ENCODE measurements at places on chromosomes 5 and 9.

DNA sequence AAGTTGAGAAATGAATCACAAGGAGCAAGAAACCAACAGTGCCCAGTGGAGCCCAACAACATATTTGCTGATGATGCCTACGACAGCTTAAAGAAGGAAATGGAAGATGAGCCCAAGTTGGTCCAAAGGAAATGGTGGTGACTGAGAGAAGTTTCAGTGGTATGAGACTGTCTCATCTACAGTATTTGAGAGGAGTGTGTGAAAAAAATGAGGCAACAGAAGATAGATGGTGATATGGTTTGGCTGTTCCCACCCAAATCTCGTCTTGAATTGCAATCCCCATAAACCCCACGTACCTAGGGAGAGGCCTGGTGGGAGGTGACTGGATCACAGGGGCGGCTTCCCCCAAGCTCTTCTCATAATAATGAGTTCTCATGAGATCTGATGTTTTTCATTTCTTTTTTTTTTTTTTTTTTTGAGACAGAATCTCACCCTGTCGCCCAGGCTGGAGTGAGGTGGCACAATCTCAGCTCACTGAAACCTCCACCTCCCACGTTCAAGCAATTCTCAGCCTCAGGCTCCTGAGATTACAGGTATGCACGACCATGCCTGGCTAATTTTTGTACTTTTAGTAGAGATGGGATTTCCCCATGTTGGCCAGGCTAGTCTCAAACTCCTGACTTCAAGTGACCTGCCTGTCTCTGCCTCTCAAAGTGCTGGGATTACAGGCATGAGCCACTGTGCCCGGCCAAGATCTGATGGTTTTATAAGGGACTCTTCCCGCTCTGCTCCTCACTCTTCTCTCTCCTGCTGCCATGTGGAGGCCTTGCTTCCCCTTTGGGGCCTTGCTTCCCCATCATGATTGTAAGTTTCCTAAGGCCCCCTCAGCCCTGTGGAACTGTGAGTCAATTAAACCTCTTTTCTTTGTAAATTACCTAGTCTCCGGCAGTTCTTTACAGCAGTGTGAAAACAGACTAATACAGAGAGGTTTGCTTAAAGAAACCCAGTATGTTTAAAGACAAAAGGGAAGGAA is 30.2 kb downstream of the EFCAB9 start:
- no peak for DNase-seq

GRCh38 chr5:116044073-116044472 is 11.8 kb downstream of the ARL14EPL start:
- no peak for DNase-seq

- DNase-seq, result no peak
Measured at GRCh38 chr5:63125862-63126261, 547.2 kb downstream of the LRRC70 start.

- DNase-seq, result no peak
Measured at GRCh38 chr5:115424030-115424429, 120.5 kb downstream of the FEM1C start.

DNA sequence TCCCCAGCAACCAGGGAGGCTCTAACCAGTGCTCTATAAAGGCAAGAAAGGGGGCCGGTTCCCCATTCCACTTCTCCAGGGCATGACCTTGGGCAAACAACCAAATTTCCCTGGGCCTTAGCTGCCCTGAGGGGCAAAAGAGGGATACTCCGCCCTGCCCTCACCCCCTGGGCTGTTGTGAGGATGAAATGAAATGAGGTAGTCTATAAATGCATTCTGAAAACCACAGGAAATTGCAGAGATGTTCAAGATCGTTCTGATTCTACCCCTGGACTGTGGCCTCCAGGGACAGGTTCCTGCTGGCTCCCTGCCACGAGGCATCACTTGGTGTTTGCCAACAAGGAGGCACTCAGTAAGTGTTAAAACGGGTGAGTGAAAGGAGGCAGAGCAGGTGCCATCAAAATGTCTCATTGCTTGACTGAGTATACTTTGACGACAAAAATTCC is 5.7 kb downstream of the RAPGEF1 start:
- peak; percentile 84 for DNase-seq

- DNase-seq, result no peak
Measured at GRCh38 chr5:36958612-36959011, 82.0 kb downstream of the NIPBL start.

GRCh38 chr5:133930061-133930812 is 38.2 kb downstream of the C5orf15 start:
- DNase-seq, result no peak

- DNase-seq, result no peak
Measured at GRCh38 chr9:129121483-129121882, 10.3 kb downstream of the PTPA start.

- DNase-seq, result peak; percentile 70
Measured at GRCh38 chr9:133184971-133185370, 21.3 kb upstream of the GBGT1 start.

DNA sequence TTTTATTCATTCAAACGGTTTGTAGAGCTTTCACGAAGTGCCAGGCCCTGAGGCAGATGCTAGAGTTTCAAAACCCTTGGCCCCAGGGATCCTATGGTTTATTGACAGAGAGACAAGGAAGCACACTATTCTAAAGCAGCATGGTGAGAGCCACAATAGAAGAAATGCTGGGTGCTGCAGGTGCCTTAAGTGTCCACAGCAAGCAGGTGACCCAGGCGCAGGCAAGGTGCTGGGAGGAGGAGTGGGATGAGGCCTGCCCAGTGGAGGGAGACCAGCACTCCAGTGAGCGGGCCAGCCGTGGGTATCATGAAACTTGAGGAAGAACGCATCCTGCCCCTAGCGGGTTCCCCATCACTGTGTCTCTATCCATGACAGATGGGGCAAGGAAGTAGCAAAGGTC is 71.0 kb downstream of the OSMR start:
- no peak for DNase-seq

GRCh38 chr5:83539463-83539790 is 67.9 kb downstream of the VCAN start:
- no peak for DNase-seq

DNA sequence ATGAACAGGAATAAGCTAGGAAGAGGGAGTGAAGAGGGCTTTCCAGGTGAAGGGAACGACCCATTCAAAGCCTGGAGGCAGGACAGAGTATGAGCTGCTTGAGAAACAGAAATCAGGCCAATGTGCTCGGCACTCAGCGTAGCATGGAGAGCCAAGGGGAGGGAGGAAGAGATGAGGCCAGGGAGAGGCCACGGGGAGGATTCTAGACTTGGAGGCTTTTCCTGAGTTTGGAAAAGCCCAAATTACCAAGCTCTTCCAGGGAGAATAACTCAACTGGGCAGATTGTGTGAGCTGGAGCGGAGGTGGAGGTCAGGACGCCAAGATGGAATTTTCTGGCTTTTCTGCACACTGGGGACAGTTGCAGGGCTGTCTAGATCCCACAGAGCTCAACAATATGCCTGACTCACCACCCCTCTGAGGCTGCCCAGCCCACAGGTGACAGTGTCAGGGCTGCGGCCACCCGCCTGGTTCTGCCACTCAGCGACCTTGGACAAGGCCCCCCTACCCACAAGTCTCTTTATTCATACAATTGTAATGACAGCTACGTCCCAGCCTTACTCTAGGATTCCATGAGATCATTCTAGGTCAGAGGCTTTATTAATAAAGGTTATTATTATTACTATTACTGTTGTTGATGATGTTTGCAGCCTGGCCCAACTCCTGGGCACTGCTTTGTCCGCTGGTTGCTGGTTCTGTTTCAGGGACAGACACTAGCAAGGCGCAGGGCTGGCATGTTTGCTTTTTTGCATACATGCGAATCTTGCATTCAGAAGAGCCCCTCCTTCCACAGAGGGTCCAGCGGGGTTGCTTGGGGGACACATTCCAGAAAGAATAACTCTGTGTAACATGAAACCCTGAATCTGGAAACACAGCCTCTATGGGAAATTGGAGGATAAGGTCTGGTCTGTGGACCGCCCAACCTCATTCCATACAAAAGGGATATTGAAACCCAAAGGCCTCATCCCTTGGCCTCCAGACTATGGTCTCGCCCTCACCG is 9.4 kb upstream of the LMX1B start:
- no peak for DNase-seq

- DNase-seq, result no peak
Measured at GRCh38 chr5:175281257-175281656, 162.7 kb downstream of the DRD1 start.

- DNase-seq, result peak; percentile 46
Measured at GRCh38 chr5:125411071-125411743, 664.8 kb upstream of the ZNF608 start.

- DNase-seq, result peak; percentile 94
Measured at GRCh38 chr9:111959468-111960359, 63.1 kb downstream of the UGCG start.

DNA sequence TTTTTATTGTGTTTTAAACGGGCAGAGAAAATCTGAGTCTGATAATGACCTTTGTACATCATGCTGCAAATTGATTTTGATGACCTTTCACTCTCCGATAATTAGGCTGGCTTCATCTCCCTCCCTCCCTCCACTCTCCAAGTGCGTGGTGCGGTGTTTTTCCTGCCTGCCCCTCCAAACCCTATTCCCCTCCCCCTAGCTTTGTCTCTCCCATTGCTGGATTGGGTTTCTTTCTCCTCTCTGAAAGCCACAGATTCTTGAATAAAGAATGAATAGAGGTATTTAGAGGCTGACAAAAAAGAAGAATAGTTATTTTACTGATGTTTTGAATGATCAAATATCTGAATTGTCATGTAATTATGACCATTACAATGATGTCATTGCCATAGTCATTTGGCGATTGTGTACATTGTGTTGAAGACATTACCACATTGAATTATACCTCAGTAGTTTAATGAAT is 571.1 kb upstream of the ZNF608 start:
- no peak for DNase-seq

DNA sequence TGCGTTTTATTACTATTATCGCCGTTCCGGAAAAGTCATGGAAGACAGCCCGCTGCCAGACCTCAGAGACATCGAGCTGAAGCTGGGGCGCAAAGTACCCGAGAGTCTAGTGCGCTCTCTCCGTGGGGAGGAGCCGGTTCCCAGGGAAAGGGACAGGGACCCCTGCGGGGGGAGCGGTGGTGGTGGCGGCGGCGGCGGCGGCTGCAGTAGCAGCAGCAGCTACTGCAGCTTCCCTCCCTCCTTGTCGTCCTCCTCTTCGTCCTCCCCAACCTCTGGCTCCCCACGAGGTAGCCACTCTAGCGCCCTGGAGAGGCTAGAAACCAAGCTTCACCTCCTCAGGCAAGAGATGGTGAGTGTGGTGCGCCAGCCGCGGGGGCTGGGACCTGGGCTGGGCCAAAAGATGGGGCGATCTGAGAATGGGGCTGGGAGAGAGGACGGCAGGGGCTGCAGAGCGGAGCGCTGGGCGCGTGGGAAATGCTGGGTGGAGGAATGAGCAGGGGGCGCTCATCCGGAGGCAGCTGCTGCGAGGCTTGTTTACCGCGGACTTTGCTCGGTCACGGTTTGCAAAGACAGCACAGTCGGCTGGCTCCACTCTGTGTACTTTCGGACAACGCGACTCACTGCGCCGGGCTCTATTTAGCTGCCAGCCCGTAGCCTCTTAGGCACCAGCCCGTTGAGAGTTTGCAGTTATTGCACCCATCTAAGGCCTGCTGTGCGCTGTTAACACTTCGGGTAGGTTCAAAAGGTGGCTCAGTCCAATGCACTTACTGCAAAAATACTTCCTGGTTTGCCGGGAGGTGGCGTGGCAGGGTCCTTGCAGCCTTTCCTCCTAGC is 1.1 kb downstream of the LURAP1L start:
- peak; percentile 83 for DNase-seq

- no peak for DNase-seq
Measured at GRCh38 chr9:33040792-33041431, 15.8 kb downstream of the DNAJA1 start.

DNA sequence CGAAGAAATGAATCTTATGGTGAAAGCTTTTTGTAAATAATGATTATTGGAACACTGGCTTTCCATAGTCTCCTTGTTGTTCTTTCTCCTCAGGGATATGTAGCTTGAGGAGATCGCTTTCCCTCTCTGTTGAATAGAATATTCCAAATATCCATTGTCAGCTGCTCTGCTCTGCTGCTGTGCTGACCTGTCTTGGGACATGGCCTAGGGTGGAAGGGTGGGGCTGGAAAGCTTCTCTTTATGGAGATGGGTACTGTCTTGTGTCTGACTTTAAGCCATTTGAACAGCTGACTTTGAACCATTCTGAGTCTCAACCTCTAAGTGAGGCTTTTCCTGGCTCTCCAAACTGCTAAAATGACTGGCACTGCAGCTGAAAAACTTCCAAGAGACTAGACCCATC is 135.8 kb downstream of the PLCXD3 start:
- DNase-seq, result no peak

DNA sequence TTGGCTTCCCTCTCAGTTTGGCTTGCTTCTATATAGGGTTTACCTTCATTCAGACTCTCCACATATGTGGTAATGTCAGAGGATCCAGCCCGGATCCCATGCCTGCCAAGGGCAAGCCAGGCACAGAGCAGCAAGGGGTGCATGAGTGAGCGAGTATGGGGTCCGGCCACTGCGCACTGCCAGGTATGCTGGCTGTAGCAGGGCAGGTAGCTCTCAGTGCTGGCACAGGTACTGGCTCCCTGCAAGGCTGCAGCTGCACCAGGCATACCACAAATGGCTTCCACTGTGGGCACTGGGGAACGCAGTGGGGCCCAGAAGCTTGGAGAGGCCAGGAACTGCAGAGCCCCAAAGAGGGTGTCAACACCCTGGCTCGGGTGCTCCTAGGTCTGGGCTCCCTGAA is 86.2 kb downstream of the GIN1 start:
- no peak for DNase-seq

- DNase-seq, result no peak
Measured at GRCh38 chr5:159003045-159004030, 96.4 kb downstream of the EBF1 start.

GRCh38 chr9:90894986-90895687 is 93.5 kb downstream of the SYK start:
- no peak for DNase-seq

- no peak for DNase-seq
Measured at GRCh38 chr5:11642438-11642837, 261.8 kb downstream of the CTNND2 start.

DNA sequence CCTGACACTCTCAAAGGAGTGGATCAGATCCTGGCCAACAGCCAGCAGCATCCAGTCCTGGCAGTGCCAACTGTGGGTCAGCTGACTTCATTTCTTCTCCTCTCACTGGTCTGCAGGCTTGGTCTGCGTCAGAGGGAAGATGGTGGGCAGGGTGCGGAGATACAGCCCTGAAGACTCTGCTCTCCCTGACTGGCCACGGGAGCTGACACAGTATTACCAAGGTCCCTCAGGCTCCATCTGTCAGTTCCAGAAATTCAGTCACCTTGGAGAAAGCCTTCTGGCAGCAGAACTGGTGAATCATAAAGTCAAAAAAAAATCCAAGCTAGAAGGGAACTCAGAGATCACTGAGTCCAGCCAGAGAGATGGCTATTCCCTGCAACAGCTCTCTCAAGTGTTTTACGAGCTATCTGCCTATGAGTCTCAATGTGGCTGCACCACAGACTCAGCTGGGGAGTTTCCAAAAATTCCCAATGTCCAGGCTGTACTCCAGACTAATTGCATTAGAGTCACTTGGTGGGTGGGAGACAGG is 27.9 kb downstream of the C1QTNF2 start:
- DNase-seq, result peak; percentile 68

GRCh38 chr5:82351754-82352145 is 73.6 kb upstream of the RPS23 start:
- DNase-seq, result peak; percentile 42

All from NCI-H226 (cell line).